ENCODE measurements at places on chromosomes 2 and 18. TPM values are rescaled to one million over a fixed set of nuclear protein-coding genes. Genes with fewer than 3 reads are reported as not detected.

- no peak for DNase-seq
Measured at GRCh38 chr2:36455788-36456187, 100.2 kb downstream of the CRIM1 start.

DNA sequence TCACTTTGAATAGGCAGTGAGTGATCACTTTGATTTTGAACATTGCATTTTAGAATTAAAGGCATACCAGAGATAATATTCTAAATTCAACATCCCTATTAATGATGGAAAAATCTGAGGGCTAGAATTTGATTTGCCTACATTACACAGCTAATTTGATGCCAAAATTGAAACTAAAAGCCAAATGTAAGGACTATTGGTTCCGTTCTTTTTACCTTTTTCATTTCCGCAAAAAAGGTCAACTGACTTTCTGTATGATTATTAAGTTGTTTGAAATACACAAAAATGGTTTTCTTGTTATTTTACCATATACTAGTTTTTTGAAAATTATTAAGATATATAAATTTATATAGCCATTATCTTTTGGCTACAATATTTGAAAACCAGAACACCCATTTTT, 117.5 kb downstream of the SCN3A start:
- no peak for DNase-seq

- no peak for DNase-seq
Measured at GRCh38 chr2:182929972-182930371, 63.5 kb upstream of the FRZB start.

GRCh38 chr2:120938045-120938771, 202.5 kb downstream of the GLI2 start:
- no peak for DNase-seq

DNA sequence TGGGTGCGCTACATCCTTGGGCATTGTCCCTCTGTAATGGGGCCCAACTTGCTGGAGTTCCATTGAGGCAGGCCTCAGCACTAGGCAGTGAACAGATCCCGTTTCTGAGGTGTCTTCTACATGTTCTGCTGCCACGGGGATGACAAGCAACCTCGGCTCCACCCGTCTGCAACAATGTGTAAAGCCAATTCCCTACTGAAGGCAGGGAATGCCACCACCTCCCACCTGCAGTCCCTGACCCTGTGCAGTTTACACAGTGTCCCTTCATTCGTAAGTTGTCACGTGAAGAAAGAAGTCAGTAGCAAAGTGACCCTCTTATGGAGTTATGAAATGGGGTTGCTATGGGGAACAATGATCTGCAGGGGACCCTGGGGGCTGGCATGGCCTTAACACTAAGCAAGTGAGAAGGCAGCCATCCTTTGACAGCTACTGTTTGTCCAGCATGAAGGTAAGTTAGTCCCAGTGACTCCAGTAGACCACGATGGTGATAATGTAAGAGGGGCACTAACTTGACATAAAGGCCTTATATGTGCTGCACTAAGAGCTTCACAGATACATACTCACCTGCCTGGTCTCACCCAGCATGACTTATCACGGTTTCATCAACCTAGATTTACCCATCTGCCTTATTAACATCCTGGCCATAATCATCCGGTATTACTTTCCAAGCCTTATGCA, 130.6 kb upstream of the ZSWIM2 start:
- no peak for DNase-seq

GRCh38 chr18:74139888-74140287, 7.7 kb downstream of the FBXO15 start:
- DNase-seq, result no peak

- DNase-seq, result no peak
Measured at GRCh38 chr2:209619782-209620181, 151.8 kb upstream of the UNC80 start.

DNA sequence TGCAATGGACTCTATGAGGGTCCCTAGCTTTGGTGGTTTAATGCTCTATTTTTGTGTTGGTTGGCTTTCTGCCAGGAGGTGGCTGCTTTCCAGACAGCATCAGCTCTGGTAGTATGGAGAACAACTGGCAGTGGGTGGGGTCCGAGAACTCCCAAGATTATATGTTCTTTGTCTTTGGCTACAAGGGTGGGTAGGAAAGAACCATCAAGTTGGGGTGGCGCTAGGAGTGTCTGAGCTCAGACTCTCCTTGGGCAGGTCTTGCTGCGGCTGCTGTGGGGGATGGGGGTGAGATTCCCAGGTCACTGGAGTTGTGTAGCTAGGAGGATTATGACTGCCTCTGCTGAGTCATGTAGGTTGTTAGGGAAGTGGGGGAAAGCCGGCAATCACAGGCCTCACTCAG, 976.1 kb upstream of the GYPC start:
- DNase-seq, result no peak

GRCh38 chr2:218400167-218400929, 680 bp downstream of the CTDSP1 start:
- DNase-seq, result no peak

DNA sequence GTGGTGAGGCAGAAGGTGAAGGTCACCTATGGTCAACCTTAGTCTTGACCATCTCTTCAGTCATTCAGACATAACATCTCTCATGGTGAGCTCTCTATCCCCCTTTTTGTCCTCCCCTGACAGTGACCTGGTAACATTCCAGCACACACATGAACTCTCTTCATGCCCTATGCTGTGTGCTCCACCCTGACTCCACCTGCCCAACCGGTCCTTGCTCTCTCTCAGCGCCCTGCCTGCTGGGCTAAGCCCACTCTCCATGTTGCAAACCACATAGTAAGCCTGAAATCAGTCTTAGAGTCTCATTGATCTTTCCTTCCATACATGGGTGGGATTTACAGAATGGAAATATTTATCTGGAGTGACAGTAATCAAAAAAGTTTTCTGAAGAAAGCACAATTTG, 52.8 kb downstream of the MARCO start:
- DNase-seq, result no peak

AQP12A gene
- not detected for total RNA-seq

INPP4A gene
- total RNA-seq, result 33.4 TPM

CNTNAP5 gene
- total RNA-seq, result 0.34 TPM

EDAR gene
- 0.05 TPM for total RNA-seq

All from WTC11 (cell line).